T-helper 17 cell (primary cell): ENCODE measurements at places on chromosomes 11 and 22. TPM values are rescaled to one million over a fixed set of nuclear protein-coding genes. Genes with fewer than 3 reads are reported as not detected.

The GRAP2 gene
- total RNA-seq = 195 TPM

The HMOX1 gene
- 1.1 TPM for total RNA-seq

The KRTAP5-5 gene
- total RNA-seq = not detected

The FAR1 gene
- total RNA-seq = 44.5 TPM

The VWCE gene
- 0.65 TPM for total RNA-seq

The DEUP1 gene
- total RNA-seq = not detected

The NXPE4 gene
- not detected for total RNA-seq

The FGF3 gene
- total RNA-seq = not detected

The MTMR3 gene
- total RNA-seq = 53.9 TPM

The NCR3LG1 gene
- total RNA-seq = 3.1 TPM

The APOBEC3C gene
- 35.9 TPM for total RNA-seq

The CEP57 gene
- total RNA-seq = 67.1 TPM

The SHISAL1 gene
- not detected for total RNA-seq

The CRYAB gene
- total RNA-seq = not detected

The PGA5 gene
- not detected for total RNA-seq

The PHLDA2 gene
- total RNA-seq = 0.96 TPM

The CARD16 gene
- total RNA-seq = 49.1 TPM

The CLTCL1 gene
- 1.0 TPM for total RNA-seq

The SYCE3 gene
- not detected for total RNA-seq

The GRIA4 gene
- total RNA-seq = not detected

The DCHS1 gene
- total RNA-seq = 1.8 TPM

The KDM4E gene
- total RNA-seq = not detected

The MS4A14 gene
- not detected for total RNA-seq
